ENCODE measurements at places on chromosomes 13 and 19. TPM values are rescaled to one million over a fixed set of nuclear protein-coding genes. Genes with fewer than 3 reads are reported as not detected.

Gene WDR62
- total RNA-seq, result 20.7 TPM

DNA sequence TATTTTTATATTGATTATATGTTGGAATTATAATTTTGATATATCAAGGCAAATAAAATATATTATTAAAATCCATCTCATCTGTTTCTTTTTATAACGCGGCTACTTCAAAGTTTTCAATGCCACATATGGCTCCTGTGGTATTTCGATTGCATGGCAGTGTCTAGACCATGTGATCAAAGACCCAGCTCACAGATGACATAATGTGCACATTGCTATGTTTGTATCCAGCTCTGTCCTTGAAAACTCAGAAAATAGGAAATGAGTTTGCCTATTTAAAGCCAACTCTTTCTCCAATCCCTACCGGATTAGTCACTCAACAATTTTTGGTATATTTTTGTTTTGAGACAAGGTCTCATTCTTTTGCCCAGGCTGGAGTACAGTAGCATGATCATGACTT is 26.2 kb downstream of the TMTC4 start:
- no peaks in the 10 kb centered on the region for H3K4me1 ChIP-seq
- no peak overlapping the region for H3K27ac ChIP-seq
- DNase-seq, result no peak
- no peaks in the 10 kb centered on the region for H3K27me3 ChIP-seq
- no peaks in the 10 kb centered on the region for H3K36me3 ChIP-seq
- no peak overlapping the region for H3K4me3 ChIP-seq

Gene LRP3
- 23.6 TPM for total RNA-seq

DNA sequence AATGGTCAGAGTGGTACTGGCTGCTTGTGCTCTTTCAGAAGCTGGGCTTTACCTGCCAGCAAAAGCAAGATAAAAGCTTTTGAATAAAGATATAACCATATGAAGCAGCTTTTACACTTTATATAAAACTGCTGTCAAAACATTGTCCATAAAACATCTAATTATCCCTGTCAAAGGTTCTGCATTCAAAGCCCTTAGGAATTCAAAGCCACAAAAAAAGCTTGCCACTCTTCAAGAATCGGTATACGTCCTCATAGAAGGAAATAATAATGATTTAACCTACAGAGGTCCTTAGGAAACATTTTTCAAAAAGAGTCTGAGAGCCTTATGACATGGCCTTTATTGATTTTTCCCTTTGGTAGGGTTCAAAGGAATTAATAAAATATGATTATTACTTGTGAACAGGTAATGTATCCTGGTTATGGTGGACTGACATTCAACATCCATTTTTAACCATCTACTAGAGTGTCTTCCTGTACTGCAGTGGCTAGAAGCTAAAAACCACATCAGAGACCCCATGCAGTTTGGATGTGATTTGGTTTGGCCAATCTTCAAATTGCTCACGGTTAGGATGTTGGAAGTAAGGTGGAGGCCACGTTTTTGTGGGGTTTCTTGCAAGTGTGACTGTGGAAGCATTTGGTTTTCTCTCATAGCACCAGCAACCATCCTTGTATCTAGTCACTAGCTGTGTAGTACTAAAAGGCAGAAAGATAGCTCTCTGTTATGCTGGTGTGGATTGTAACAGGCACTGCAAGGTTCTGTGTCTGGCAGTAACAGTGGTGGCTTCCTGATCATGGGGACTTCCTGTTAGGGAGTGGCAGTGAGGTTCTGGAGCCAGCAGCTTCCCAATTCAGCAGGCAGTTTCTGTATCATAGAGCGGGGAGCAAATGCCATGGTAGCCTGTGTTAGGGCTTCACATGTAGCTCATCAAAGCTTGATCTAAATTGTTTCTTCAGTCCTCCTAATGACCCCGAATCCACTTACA is 441.5 kb downstream of the DIAPH3 start:
- no peak overlapping the region for H3K4me3 ChIP-seq
- H3K4me1 ChIP-seq, result no peaks in the 10 kb centered on the region
- H3K27me3 ChIP-seq, result no peaks in the 10 kb centered on the region
- no peak for DNase-seq
- H3K27ac ChIP-seq, result no peak overlapping the region

GRCh38 chr13:56201834-56202233 is 938.9 kb upstream of the PRR20A start:
- H3K4me1 ChIP-seq, result no peaks in the 10 kb centered on the region
- H3K27me3 ChIP-seq, result no peaks in the 10 kb centered on the region
- H3K27ac ChIP-seq, result no peak overlapping the region
- no peak for DNase-seq
- H3K36me3 ChIP-seq, result no peaks in the 10 kb centered on the region

- H3K27ac ChIP-seq, result peak overlapping the region; percentile 97
- H3K4me1 ChIP-seq, result peaks cover 64% of the 10 kb centered on the region
- H3K4me3 ChIP-seq, result peak overlapping the region; percentile 56
- no peak for DNase-seq
These were observed 500 bp upstream of the JUNB start for GRCh38 chr19:12790628-12791344.

- H3K4me1 ChIP-seq, result peaks cover under 1% of the 10 kb centered on the region
- no peak overlapping the region for H3K27ac ChIP-seq
- no peak for DNase-seq
- no peak overlapping the region for H3K4me3 ChIP-seq
- H3K27me3 ChIP-seq, result no peaks in the 10 kb centered on the region
These were observed 198.1 kb downstream of the VWA8 start for GRCh38 chr13:41762796-41763195.

DNA sequence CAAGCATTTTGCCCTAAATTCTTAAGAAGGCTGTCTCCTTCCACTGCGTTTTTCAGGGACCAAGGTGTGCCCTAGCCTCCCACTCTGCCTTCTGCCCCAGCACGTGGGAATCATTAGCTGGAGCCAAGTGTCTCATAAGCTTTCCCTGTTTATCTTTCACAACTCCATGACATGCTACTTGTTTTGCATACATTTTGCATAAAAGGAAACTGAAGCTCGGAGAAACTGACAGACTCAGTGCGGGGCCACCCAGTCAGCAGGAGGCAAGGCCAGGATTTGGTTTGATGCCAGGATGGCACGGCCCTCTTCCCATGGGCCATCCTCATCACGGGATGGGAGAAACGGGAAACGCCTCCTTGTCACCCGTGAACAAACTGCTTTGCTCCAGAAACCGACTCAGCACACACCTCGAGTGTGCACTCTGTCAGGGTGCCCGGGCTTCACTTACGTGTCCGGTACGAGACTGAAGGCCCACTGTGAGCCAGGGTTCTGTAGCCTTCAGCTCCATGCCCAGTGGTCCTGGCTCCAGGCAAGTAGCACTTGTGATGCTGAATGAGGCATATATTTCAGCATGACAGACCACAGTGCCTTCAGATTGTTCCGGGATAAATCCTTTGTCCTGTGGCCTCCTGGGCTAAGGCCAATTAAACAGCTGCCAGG is 9.6 kb downstream of the CEBPA start:
- H3K4me1 ChIP-seq, result peaks cover 42% of the 10 kb centered on the region
- H3K36me3 ChIP-seq, result no peaks in the 10 kb centered on the region
- no peaks in the 10 kb centered on the region for H3K27me3 ChIP-seq
- peak; percentile 78 for DNase-seq
- H3K4me3 ChIP-seq, result no peak overlapping the region

Gene AZU1
- total RNA-seq, result not detected

- no peak overlapping the region for H3K4me3 ChIP-seq
- no peaks in the 10 kb centered on the region for H3K27me3 ChIP-seq
- no peaks in the 10 kb centered on the region for H3K36me3 ChIP-seq
- no peak for DNase-seq
- no peak overlapping the region for H3K27ac ChIP-seq
- no peaks in the 10 kb centered on the region for H3K4me1 ChIP-seq
These were observed 25.6 kb downstream of the RUBCNL start for GRCh38 chr13:46361276-46361934.

GRCh38 chr13:100646030-100646673 is 28.4 kb downstream of the TMTC4 start:
- H3K4me1 ChIP-seq, result no peaks in the 10 kb centered on the region
- H3K27ac ChIP-seq, result no peak overlapping the region
- H3K27me3 ChIP-seq, result no peaks in the 10 kb centered on the region
- no peak overlapping the region for H3K4me3 ChIP-seq

Gene ACP7
- total RNA-seq, result not detected

- H3K27me3 ChIP-seq, result peaks cover 16% of the 10 kb centered on the region
- H3K36me3 ChIP-seq, result no peaks in the 10 kb centered on the region
- H3K4me1 ChIP-seq, result peaks cover 36% of the 10 kb centered on the region
- H3K4me3 ChIP-seq, result no peak overlapping the region
- no peak for DNase-seq
These were observed 35.6 kb downstream of the GJA3 start for GRCh38 chr13:20125129-20125782.

GRCh38 chr13:90710164-90710759 is 637.2 kb upstream of the MIR17HG start:
- no peaks in the 10 kb centered on the region for H3K4me1 ChIP-seq
- H3K27ac ChIP-seq, result no peak overlapping the region
- no peak for DNase-seq
- H3K27me3 ChIP-seq, result no peaks in the 10 kb centered on the region
- no peaks in the 10 kb centered on the region for H3K36me3 ChIP-seq

DNA sequence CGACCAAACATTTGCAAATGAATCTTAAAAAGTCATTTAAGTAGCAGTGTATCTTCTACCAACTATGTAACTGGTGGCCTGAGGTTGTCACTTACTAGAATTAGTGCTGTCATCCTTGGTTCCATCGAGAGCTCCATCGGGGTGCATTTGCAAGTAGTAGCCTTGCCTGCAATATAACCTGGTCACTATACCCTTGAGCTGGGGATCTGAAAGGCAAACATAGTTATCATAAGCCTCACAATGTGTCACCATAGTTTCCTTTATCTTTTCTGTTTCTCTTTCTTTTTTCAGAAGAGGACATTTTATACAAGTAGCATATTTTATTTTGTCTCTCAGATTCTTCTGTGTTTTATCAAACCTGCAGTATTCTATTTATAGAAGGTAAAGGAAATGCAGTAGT is 422.6 kb downstream of the ITGBL1 start:
- no peak for DNase-seq
- no peak overlapping the region for H3K4me3 ChIP-seq
- no peaks in the 10 kb centered on the region for H3K36me3 ChIP-seq
- H3K27ac ChIP-seq, result no peak overlapping the region

DNA sequence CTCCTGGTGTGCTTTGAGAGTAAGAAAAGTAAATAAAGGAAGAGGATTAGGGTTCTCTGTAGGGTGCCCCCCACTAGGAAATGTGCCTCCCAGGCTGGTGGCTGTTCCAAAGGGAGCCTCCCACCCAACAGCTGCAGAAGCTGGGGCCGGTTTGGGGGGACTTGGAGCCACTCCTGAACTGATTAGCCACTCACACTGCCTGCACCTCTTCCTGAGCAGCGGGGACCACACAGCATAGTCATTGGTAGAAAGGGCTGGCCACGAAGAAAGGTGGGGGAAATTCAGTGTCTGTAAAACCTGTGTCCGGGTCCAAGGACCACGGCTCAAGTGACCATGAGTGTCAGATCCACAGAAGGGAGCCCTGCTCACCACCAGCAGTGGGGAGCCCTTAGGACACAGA is 55.6 kb downstream of the SPACA7 start:
- H3K27ac ChIP-seq, result no peak overlapping the region
- H3K4me1 ChIP-seq, result no peaks in the 10 kb centered on the region
- no peaks in the 10 kb centered on the region for H3K36me3 ChIP-seq
- no peak overlapping the region for H3K4me3 ChIP-seq

Gene RGL3
- 39.6 TPM for total RNA-seq

Data from transverse colon (tissue), 4 donors.